ENCODE measurements at places on chromosomes 5 and 9.

DNA sequence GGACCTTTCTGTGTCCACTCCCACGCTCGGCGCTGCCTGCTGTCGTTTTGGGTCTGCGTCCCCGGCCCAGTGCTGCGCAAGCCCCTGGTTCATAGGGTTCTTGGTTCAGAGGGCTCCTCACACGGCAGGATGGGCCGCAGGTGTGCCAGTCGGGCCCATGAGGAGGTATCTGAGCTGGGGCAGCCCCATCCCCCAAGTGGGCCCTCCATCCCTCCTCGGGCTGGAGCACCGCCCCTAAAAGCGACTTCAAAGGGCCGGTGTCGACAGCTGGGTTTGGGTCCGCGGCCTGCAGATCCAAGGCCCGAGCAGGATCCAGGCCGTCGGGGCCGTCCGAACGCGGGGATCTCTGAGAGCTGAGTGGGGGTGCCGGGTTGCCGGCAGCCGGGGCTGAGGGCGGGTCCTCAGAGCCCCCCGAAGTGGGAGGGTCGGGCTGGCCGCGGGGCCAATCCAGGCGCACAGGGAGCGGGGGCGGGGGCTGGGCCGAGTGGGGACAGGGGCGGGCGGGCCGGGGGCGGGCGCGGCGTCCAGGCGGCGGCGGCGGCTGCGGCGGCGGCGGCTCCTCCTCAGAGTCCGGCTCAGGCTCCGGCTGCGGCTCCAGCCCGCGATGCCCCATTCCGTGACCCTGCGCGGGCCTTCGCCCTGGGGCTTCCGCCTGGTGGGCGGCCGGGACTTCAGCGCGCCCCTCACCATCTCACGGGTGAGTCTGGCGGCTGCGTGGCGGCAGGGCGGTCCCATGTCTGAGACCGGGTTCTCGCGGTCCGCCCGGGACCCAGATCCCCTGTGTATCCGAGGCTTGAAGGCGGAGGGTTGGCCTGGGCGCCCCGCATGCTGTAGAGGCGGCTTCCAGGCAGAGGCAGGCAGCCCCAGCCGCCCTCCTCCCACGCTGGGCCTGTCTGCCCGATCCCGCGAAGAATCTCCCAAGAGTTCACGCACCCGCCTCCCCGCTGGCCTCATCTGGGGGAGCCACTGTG, at the start of gene PDLIM4:
TSS of gene PDLIM4 (plus strand) at position 566 of the 971 bp plus-strand sequence. CDS start at position 605, 39 bp downstream.
- no peak for DNase-seq

- no peak for DNase-seq
These were observed 128.1 kb downstream of the MYO10 start for GRCh38 chr5:16808021-16808420.

DNA sequence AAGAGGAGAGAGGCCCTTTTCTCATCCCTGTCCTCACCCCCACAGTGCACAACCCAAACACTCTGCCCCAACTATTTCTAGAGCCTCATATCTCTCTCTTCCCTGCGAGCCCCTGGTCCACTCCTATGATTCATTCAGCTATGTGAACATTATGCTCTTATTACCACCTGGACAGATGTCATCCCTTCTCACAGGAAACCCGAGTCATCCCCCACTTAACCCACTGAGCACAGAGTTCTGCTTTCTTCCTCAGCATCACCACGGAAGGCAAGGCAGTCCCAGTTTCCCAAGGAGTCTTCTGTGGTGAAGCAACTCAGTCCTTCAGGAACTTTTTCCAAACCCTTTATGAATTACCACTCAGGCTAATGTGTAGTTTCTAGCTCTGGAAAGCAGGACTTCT, 1.3 kb downstream of the DNAI1 start:
- no peak for DNase-seq

- DNase-seq = no peak
These were observed 77.2 kb downstream of the COL15A1 start for GRCh38 chr9:99020786-99021436.

DNA sequence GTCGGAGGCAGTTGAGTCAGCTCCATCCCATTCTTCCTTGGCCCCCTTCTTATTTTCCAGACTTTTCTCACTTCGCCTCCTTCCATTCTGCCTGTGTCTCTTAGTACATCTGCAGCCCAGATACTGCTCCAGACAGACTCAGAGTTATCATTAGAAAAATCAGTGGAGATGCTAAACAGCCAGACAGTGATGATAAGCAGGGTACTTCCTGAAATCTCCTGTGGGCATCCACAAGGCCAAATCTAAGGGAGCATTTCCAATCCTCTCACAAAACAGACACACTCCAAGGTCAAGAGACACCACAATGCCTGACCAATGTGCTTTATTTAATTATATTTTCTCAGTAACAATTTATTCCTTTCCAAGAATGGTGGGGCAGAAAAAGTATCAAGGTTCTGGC, 14.5 kb upstream of the RLN1 start:
- no peak for DNase-seq

DNA sequence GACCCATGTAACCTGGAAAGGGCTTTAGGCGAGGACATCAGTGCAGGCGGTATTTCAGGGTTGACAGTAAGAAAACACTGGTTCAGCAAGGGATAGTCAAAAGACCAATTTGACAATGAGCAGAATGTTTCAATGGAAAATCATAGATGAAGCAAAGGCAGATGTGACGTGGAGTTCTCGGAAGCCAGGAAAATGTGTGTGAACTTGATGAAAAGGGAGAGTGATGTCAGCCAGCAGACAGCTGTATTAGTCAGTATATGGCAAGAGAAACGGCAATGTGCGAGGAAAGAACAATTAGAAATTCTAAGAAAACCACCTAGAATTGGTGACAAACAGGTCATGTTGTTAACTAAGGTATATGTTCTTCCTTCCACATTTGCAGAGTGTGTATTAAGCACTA, 503.9 kb upstream of the DAB2 start:
- DNase-seq = no peak

Data from GM12864 (cell line).